ENCODE measurements at places on chromosomes 6 and 20. TPM values are rescaled to one million over a fixed set of nuclear protein-coding genes. Genes with fewer than 3 reads are reported as not detected.
A peak's percentile ranks its signal among the peaks of the same experiment; 100 is the strongest.

DNA sequence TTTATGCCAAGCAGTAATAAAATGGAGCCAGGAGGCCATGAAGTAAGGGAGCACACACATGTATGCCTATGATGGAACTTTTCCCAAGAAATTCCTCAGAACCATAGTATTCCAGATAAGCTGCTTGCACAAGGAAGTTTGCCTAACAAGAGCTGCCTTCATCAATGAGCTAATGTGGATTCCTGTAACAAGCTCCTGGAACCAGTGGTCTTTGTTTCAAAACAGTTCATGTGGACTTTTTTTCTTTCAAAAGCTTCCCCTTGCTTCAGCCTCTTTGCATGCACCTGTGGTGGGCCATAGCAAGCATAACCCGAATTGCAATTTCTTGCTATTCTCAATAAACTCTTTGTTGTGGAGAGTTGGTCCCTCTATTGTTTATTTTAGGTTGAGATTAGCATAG, 359.6 kb downstream of the UTRN start:
- peaks cover 2% of the 10 kb centered on the region for H3K36me3 ChIP-seq
- H3K27me3 ChIP-seq = no peaks in the 10 kb centered on the region
- H3K27ac ChIP-seq = no peak overlapping the region

DNA sequence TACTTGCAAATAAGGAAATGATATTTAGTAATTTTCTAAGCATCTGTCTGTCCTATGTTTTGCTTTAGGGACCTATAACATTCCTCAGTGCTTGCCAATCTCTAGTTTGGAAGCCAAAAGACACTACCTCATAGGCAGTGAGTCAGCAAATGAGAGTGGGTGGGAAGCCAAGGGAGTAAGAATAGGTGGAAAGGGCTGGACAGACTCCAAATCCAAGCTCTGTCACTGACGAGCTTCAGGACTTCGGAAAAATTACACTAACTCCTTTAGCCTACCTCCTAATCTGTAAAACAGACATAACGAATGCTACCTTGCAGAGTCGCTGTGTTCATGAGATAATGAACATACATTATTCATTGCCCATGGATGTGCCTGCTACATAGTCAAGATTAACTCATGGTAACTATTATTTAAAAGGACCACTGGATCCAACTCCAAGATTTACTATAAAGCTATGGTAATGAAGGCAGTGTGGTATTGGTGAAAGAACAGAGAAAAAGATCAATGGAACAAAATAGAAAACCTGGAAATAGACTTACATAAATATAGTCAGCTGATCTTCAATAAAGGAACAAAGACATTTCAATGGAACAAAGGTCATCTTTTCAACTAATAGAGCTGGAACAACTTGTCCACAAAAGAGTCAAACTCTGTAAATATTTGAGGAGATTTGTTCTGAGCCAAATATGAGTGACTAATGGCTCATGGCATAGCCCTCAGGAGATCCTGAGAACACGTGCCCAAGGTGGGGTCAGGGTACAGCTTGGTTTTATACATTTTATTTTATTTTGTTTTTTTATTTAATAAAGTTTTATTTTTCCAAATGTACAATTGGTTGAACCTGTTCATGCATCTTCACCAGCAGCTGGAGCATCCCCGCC, 64.1 kb downstream of the FAM50B start:
- no peak overlapping the region for H3K27ac ChIP-seq
- H3K36me3 ChIP-seq = no peaks in the 10 kb centered on the region
- no peak overlapping the region for H3K4me3 ChIP-seq
- H3K4me1 ChIP-seq = no peaks in the 10 kb centered on the region
- peaks cover 19% of the 10 kb centered on the region for H3K27me3 ChIP-seq

GRCh38 chr6:109260126-109260525, 122.1 kb downstream of the CD164 start:
- H3K36me3 ChIP-seq = no peaks in the 10 kb centered on the region
- no peaks in the 10 kb centered on the region for H3K27me3 ChIP-seq
- H3K27ac ChIP-seq = no peak overlapping the region
- H3K4me3 ChIP-seq = no peak overlapping the region
- DNase-seq = no peak
- H3K4me1 ChIP-seq = no peaks in the 10 kb centered on the region

RAE1 gene
- 43.6 TPM for total RNA-seq

OR2W1 gene
- not detected for total RNA-seq

GRCh38 chr6:137171053-137171374, 2.4 kb downstream of the IL22RA2 start:
- peaks cover 19% of the 10 kb centered on the region for H3K4me1 ChIP-seq
- peaks cover 23% of the 10 kb centered on the region for H3K36me3 ChIP-seq
- no peak overlapping the region for H3K4me3 ChIP-seq
- peaks cover 17% of the 10 kb centered on the region for H3K27me3 ChIP-seq

- H3K4me3 ChIP-seq = no peak overlapping the region
- no peaks in the 10 kb centered on the region for H3K27me3 ChIP-seq
- peaks cover 8% of the 10 kb centered on the region for H3K4me1 ChIP-seq
- H3K36me3 ChIP-seq = no peaks in the 10 kb centered on the region
Observed at GRCh38 chr6:108452711-108453195, 108.0 kb upstream of the FOXO3 start.

GRCh38 chr20:62143081-62143956, at the start of the genes PSMA7 and SS18L1:
Gene PSMA7, minus strand, starts transcription at chr20:62143394. Its CDS starts 91 bp downstream, at chr20:62143303.
Gene SS18L1, plus strand, starts transcription at chr20:62143769. Its CDS starts 52 bp downstream, at chr20:62143821.
- no peaks in the 10 kb centered on the region for H3K27me3 ChIP-seq
- peak; percentile 92 for DNase-seq
- peak within 1 kb of the TSS; percentile 90 for H3K4me3 ChIP-seq
- peaks cover under 1% of the 10 kb centered on the region for H3K36me3 ChIP-seq
- H3K27ac ChIP-seq = peak within 1 kb of the TSS; percentile 85

DNA sequence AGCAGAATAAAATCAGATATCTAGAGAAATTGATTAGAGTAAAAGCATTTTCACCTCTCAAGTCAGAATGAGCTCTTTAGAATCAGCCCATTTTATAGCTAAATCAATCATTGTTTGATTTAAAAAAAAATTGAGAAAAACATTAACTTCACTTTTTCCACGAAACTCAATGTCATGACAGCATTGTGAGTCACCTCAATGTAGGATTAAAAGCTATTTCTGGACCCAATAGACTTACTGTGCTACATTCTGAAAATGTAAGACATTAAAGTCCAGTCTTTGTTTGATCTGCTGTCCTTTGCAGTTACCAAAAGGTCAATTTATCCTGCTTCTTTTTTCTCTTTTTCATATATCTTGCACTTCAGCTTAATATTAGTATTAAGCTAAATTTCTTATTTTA, 519.4 kb upstream of the ZNF337 start:
- no peak overlapping the region for H3K27ac ChIP-seq
- peaks cover 19% of the 10 kb centered on the region for H3K27me3 ChIP-seq
- no peaks in the 10 kb centered on the region for H3K36me3 ChIP-seq

SMLR1 gene
- total RNA-seq = not detected

- no peak for DNase-seq
- H3K27ac ChIP-seq = no peak overlapping the region
- peaks cover 16% of the 10 kb centered on the region for H3K27me3 ChIP-seq
- peaks cover 42% of the 10 kb centered on the region for H3K4me1 ChIP-seq
- H3K36me3 ChIP-seq = no peaks in the 10 kb centered on the region
- H3K4me3 ChIP-seq = peak overlapping the region; percentile 15
Observed at GRCh38 chr6:35725081-35725708, 11.6 kb upstream of the ARMC12 start.

DNA sequence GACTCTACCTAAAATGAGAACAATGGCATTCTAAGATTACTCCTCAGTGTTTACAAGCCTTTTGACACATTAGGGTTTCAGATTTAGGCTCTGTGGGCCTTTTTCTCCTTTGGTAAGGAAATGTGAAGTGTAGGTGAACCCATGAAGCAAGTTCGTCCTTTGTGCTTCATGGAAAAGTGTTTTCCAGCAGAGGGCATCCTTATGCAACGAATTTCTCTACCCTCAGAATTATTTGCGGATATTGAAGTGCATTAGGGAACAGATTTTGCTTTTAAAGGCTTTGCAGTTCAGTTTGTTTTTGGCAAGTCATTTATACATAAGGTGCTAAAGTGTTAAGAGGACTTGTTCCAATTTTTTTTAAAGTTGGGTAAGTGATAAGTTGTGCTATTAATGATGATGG, 55.7 kb upstream of the FERMT1 start:
- H3K27ac ChIP-seq = no peak overlapping the region
- no peaks in the 10 kb centered on the region for H3K36me3 ChIP-seq
- H3K4me3 ChIP-seq = no peak overlapping the region
- DNase-seq = no peak

- no peaks in the 10 kb centered on the region for H3K27me3 ChIP-seq
- no peak for DNase-seq
- no peak overlapping the region for H3K27ac ChIP-seq
- H3K4me1 ChIP-seq = peaks cover 23% of the 10 kb centered on the region
- H3K36me3 ChIP-seq = peaks cover 9% of the 10 kb centered on the region
Observed at GRCh38 chr20:62381842-62382241, 5.1 kb upstream of the RPS21 start.

DNA sequence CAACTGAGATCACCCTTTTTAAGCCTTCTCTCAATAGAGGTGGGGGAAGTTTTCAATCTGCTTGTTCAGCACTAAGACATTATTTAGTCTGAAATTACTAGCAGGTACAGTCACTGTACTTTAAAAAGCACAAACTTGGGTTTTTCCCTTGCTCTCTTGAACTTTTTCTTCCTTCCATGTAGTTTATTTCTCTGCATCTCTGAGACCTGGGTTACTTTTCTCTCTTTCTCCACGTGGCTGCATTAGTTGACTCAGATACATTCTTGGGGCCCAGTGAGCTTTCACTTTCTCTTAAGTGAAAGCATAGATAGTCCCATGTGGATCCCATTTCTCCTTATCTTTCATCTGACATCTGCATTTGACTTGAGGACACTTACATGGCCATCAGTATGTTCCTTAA, 433.9 kb upstream of the MAP3K7 start:
- H3K4me1 ChIP-seq = no peaks in the 10 kb centered on the region
- no peaks in the 10 kb centered on the region for H3K36me3 ChIP-seq
- H3K27ac ChIP-seq = no peak overlapping the region
- H3K4me3 ChIP-seq = no peak overlapping the region
- no peaks in the 10 kb centered on the region for H3K27me3 ChIP-seq

- no peak overlapping the region for H3K4me3 ChIP-seq
- no peaks in the 10 kb centered on the region for H3K36me3 ChIP-seq
- peaks cover 4% of the 10 kb centered on the region for H3K27me3 ChIP-seq
- H3K27ac ChIP-seq = no peak overlapping the region
Observed at GRCh38 chr6:116779573-116780164, 14.2 kb upstream of the FAM162B start.

GRCh38 chr20:47258745-47259695, 97.5 kb downstream of the ZMYND8 start:
- DNase-seq = no peak
- H3K4me1 ChIP-seq = peaks cover 40% of the 10 kb centered on the region
- H3K4me3 ChIP-seq = no peak overlapping the region
- H3K27me3 ChIP-seq = no peaks in the 10 kb centered on the region
- peaks cover 6% of the 10 kb centered on the region for H3K36me3 ChIP-seq

SULF2 gene
- total RNA-seq = 2.1 TPM

DNA sequence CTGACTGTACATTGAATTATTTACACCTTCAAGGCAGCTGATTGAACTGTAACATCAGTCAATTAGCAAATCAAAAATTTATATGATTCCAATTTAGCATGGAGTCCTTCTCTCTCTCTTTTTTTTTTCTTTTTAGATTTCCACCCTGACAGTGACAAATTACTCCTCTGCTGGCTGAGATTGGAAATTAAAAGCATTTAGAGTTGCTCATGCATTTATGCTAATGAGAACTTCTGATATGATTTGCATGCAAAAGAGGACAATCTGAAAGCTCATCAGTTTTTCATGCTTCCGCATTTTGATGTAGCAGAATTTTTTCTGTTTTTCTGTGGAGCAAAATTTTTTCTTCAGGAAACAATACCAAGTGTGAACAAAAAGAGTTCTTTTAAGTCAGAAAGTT, 130.5 kb upstream of the NOX3 start:
- no peak for DNase-seq
- H3K36me3 ChIP-seq = no peaks in the 10 kb centered on the region
- H3K27me3 ChIP-seq = no peaks in the 10 kb centered on the region
- no peak overlapping the region for H3K27ac ChIP-seq
- H3K4me3 ChIP-seq = no peak overlapping the region
- H3K4me1 ChIP-seq = no peaks in the 10 kb centered on the region

DNA sequence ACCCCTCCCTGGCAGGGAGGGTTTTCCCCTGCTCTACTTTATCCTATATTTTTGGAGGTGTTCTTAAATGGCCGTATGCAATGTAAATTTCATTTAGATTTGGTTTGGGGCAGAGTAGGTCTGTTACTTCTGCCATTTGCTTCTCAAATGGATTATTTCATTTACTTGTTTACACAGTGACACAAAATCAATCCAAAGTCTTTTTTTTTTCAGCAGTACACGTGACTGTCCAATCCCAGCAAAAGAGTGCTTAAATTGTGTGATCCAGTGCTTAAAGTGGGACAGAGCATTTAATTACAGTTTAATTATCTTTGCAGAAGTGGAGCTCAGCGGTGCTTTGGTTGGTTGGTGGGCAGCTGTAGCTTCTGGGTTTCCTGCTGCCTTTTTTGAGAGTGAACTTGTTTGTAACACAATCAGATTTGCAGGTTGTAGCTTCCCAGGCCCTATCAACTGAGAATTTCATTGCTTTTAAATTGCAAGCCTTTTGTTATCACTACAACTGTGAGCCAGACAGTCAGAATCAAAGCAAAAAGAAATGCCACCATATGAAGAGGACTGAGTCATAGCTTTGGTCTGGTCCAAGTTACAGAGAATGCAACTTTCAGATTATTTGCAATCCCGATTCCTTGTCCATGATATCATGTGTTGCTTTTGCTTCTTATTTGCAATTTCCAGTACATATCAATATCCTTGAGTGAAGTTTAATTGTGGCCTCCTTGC, 216.9 kb downstream of the DOK5 start:
- DNase-seq = no peak
- no peaks in the 10 kb centered on the region for H3K4me1 ChIP-seq
- no peak overlapping the region for H3K27ac ChIP-seq
- H3K4me3 ChIP-seq = no peak overlapping the region
- no peaks in the 10 kb centered on the region for H3K36me3 ChIP-seq

GRCh38 chr20:62742979-62743776, 34.5 kb downstream of the NTSR1 start:
- peaks cover 29% of the 10 kb centered on the region for H3K4me1 ChIP-seq
- no peaks in the 10 kb centered on the region for H3K27me3 ChIP-seq
- no peak for DNase-seq
- no peaks in the 10 kb centered on the region for H3K36me3 ChIP-seq

DNA sequence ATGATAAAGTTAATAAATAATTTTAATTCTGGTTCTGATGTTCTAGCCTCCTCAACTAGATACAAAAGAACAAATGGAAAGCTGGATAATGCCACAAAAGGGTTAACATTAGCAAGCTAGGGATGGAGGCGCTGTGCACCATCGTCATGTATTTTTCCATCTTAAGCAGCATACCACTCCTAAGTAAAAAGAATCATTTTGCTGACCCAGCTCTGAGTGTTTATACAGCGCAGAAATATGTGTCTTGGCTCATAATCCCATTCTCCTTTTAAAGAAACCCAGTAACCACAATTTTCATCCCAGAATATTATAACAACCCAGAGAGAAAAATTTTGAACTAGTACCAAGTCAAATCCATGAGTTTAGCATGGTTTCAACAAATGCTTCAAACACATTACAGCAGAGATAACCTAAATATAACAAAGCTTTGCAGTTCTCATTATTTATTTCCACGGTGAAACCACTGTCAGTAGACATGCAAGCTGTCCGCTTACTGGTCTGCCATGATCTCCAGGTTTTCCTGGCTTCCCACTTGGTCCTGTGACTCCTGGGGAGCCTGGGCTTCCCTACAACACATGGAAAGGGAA, 111.1 kb downstream of the COL12A1 start:
- H3K36me3 ChIP-seq = no peaks in the 10 kb centered on the region
- H3K27me3 ChIP-seq = no peaks in the 10 kb centered on the region
- DNase-seq = no peak
- no peak overlapping the region for H3K27ac ChIP-seq
- no peak overlapping the region for H3K4me3 ChIP-seq
- no peaks in the 10 kb centered on the region for H3K4me1 ChIP-seq

GRCh38 chr20:60078351-60079250, 120.4 kb downstream of the CDH26 start:
- H3K36me3 ChIP-seq = no peaks in the 10 kb centered on the region
- no peak overlapping the region for H3K27ac ChIP-seq
- no peaks in the 10 kb centered on the region for H3K27me3 ChIP-seq
- peaks cover 20% of the 10 kb centered on the region for H3K4me1 ChIP-seq

CCN6 gene
- not detected for total RNA-seq
